Activated B cell treated with CpG ODN at 0.5 μM for 24 hours (primary cell): ENCODE measurements at places on chromosomes 1 and 21.

GRCh38 chr21:38325216-38325615 lies 68.4 kb downstream of the KCNJ15 start:
- no peak for DNase-seq

GRCh38 chr1:42318601-42319000 lies 16.4 kb downstream of the FOXJ3 start:
- no peak for DNase-seq

DNA sequence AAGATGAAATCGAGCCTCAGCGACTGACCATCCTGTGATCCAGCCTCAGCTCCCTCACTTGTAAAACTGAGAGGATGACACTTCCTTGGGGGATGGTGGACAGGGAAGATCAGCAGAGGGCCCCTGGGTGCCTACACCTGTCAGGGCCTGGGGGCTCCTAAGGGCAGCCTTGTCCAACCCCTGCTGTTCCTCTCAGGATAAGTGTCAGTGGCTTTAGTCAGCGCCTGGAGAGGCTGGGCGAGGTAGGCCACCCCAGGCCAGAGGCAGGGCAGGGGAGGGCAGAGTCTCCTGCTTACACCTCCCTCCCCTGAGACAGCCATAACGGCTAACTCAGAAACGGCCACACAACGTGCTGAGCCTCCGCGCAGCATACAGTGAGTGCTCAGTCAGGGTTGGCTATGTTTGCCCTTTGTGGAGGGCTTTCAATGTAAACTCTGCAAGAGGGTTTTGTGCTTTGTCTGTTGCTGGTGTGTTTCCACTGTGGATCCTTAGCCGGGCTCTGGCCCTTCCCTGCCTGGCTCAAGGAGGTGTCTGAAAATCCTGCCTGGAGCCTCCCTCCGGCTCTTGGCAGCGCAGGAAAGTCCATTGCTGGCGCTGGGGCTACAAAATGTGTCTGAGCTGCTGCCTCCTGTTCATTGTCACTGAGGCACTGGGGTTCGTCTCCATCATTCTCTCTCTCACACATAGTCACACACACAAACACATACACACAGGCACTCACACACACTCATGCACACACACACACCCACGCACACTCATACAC lies 588.4 kb downstream of the PTPRU start:
- no peak for DNase-seq

DNA sequence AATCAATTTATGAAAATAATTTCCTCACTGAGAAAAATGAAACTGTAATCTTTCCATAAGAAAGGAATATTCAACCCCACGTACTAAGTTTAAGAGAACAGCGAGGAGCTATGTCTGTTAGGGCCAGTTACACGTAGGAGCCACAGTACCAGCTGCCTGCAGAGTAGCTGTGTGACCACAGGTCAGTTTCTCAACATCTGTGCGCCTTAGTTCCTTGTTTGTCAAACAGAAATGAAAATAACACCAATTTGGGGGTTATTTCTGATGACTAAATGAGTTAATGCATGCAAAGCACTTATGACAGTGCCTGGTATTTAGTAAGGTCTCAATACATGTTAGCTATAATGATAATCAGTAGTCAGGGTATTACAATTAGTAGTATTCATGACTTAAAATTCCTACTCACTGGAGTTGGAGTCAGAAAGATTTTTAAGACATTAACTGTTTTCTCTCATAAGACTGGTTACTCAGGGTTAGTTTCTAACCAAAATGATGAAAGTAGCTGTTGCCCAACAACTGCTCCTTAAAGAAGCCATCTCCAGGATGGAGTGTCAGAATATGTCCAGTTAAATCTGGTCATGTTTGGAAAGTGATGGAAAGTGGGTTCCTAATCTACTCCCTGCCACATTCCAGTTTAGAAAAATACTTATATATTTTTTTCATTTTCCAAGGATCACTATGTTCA lies 85.8 kb upstream of the ZNF648 start:
- no peak for DNase-seq

DNA sequence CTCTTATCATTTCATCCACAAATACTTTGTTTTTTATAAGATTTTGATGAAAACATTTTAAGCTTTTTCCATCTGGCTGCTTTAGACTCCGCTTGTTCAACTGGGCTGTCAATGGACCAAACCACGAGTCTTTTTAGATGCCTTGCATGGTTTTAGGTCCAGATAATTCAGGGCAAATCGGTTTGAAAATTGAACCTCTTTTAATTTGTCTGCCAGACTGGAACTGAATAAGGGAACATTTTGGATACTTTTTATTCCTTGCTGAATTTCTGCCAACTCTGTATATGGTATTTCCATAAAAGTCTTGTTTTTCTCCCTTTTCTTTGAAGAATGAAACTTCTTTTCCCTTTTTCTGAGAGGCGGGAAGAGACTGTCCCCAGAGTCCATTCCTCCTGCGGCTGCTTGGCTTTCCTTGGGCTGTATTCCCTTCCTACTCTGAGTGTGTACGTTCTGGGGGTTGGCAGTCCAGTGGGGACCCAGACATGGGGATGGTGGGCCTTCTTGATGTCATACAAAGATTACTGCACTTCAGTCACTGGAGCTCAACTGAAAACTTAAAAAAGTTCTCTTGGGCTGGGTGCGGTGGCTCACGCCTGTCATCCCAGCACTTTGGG lies 46.5 kb upstream of the CNN3 start:
- no peak for DNase-seq

DNA sequence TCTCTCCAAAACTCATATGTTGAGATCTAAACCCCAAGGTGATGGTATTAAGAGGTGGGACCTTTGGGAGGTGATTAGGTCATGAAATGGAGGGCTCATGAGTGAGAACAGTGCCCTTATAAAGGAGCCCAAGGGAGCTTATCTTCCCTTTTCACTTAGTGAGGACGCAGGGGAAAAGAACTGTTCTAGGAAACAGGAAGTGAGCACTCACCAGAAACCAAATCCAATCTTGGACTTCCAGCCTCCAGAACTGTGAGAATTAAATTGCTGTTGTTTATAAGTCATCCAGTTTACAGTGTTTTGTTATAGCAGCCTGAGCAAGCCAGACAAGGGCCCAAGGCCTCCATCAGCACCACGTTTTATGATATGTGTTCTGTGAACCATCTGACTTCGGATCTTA lies 60.3 kb upstream of the LRRC8D start:
- DNase-seq, result no peak

- DNase-seq, result no peak
These were observed 10.9 kb upstream of the CD101 start for GRCh38 chr1:116990612-116991151.

GRCh38 chr1:152141971-152142584 lies 16.9 kb downstream of the RPTN start:
- DNase-seq, result no peak

DNA sequence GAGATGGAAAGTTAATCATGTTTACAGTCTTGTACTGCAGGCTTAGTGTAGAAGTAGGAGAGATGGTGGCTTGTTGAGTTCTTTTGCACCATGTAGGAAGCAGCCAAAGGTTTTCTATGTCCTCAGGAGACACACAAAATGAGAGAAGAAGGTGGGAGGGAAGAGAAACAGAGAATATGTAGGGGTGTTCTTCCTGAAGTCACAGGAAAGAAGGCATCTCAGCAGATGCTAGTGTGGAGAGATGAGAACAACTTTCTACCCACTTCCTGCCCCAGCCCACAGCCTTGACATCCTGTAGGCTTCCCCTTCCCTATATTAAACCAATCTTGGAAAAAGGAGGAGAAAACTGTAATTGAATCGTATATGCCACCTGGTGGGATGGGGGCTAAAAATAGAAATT lies 217.0 kb downstream of the S1PR1 start:
- no peak for DNase-seq

DNA sequence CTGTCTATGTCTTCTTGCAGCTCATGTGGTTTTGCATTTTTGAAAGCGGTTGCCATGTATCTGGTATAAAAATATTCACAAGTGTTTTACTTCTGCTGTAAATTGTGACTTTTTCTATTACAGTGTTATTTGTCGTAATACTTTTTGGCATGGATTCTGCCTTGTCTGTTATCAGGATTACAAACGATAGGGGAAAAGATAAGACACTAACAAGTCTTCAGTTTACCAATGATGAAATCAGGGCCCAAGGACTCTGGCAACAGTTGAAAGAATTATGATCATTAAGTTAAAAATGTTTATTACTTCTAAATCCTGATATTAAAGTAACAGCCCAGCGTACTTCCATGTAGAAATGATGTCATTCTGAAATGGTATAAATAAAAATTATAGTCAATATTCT lies 298.8 kb downstream of the KIF26B start:
- no peak for DNase-seq

DNA sequence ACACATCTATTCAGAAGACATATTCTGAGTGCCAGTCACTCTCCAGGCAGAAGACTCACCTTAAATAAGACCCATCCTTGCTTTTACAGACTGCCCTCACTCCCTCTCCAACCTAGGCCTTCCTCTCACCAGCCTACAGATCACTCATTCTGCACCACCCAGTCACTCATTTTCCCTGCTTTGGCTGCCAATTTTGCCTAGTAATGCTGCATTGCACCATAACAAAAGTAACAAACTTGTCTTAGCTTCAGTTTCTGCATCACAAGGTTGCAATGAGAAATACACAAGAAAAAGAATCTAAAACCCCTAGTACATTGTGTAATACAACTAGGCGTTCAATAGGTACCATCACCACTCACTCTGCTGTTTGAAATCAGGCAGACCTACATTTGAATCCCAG lies 292.4 kb downstream of the PLPP3 start:
- no peak for DNase-seq

GRCh38 chr1:228863776-228864175 lies 128.5 kb downstream of the RHOU start:
- DNase-seq, result no peak

GRCh38 chr1:179815641-179816040 lies 62.0 kb downstream of the TOR1AIP2 start:
- no peak for DNase-seq

DNA sequence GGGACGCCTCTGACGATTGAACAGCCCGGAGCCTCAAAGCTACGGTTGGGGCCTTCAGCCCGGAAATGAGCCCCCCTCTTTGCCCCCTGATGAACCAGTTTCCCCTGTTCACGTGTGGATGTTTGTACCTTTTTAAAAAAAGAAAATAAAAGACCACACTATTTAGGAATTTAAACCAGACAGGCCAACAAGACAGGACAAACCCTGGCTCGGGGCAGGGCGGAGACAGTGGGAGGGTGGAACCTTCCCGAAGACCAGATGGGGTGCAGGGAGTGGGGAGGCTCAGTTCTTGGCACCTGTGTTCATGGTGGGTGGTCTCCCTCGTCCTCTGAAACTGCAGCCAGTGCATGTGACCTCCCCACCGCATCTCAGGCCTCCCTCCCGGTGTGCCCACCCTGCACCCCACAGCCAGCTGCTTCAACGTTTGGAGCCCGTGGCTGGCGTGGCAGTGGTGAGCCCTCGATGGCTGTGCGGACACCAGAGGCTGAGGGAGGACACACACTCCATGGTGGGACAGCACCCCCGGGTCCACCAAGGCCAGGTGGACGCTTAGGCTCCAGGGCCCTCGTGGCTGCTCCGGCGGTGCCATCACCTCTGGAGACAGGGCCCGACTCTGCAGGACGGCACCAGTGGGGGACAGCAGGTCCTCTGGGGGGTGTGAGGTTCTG lies 45.6 kb downstream of the COL18A1 start:
- DNase-seq, result no peak

- DNase-seq, result no peak
These were observed 2.2 kb downstream of the NEGR1 start for GRCh38 chr1:72280131-72280530.

DNA sequence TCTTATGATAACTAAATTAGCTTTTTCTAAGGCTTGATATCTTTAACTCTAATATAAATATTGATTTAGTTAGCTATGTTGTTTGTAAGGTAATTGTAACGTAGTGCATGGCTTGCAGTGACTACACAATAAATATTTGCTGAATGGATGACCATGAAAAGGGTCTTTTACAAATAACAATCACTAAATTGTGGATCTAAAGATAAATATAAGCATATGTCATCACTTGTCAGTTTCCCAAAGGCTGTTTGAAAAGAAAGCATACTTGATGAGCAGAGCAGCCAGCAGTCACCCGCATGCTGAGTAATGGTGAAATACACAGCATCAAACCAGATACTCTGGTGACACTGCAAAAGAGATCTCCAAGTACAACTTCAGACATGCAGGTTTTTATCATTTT lies 92.5 kb upstream of the FMN2 start:
- no peak for DNase-seq
